ENCODE measurements at places on chromosomes 4 and X. TPM values are rescaled to one million over a fixed set of nuclear protein-coding genes. Genes with fewer than 3 reads are reported as not detected.

DNA sequence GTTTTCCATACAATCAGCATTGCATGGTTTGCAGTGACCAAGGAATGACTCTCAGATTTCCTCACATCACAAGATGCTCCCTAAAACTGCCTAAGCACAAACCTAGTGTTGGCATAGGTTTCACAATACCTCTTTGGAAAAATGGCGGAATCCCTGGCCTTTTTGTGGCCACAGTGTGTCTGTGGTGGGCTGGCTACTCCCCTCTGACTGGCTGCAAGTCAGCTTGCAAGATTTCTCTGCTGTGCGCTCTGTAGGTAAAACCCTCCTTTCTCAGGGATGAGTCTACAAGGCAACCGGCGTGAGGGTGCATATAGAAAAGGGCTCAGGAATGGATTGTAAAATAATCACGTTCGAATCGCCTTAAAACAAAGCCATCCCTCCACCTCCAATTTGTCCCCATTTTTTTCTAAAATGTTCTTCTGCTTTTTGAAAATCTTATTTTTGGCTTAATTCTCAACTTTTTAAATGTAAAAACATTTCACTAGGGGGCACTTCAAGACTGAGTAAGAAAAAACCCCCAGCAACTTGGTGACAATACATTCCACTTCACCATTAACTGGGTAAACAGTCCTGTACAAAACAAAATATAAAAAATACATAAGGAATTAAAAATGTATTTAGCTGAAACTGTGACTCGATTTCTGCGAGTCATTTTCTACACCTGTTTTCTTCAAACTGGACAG lies 235.6 kb downstream of the STIM2 start:
- no peak overlapping the region for H3K27ac ChIP-seq
- no peaks in the 10 kb centered on the region for H3K27me3 ChIP-seq
- no peaks in the 10 kb centered on the region for H3K4me1 ChIP-seq
- H3K36me3 ChIP-seq, result no peaks in the 10 kb centered on the region

GRCh38 chr4:153089742-153090141 lies 114.5 kb upstream of the TRIM2 start:
- H3K4me1 ChIP-seq, result peaks cover 3% of the 10 kb centered on the region
- H3K27me3 ChIP-seq, result no peaks in the 10 kb centered on the region
- DNase-seq, result no peak
- H3K27ac ChIP-seq, result no peak overlapping the region
- H3K36me3 ChIP-seq, result no peaks in the 10 kb centered on the region

DNA sequence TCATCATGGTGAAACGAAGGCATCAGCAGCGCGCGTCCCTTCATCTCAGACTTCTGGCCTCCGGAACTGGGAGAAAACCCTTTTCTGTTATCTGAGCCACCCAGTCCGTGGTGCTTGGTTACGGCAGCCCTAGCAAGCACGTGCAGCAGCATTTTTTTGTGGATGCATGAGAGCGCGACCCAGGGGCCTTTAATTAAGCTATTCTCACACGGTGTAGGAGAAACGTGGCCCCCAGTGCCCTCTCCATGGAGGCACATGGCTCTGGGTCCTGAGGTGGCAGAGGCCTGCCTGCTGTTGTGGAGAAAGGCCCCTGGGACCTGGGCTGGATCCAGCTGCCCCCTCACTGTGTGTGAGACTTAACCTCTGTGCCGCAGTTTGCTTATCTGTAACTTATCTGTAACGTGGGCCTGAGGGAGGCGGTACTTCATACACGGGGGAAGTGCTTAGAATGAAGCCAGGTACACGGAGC lies 9.5 kb downstream of the CLCN4 start:
- H3K27me3 ChIP-seq, result no peaks in the 10 kb centered on the region
- H3K27ac ChIP-seq, result no peak overlapping the region
- H3K36me3 ChIP-seq, result no peaks in the 10 kb centered on the region

GRCh38 chr4:16206848-16207247 lies 19.4 kb downstream of the TAPT1 start:
- no peak overlapping the region for H3K4me3 ChIP-seq
- H3K4me1 ChIP-seq, result peaks cover 10% of the 10 kb centered on the region
- no peaks in the 10 kb centered on the region for H3K36me3 ChIP-seq
- no peak for DNase-seq
- H3K27me3 ChIP-seq, result no peaks in the 10 kb centered on the region
- H3K27ac ChIP-seq, result no peak overlapping the region

DNA sequence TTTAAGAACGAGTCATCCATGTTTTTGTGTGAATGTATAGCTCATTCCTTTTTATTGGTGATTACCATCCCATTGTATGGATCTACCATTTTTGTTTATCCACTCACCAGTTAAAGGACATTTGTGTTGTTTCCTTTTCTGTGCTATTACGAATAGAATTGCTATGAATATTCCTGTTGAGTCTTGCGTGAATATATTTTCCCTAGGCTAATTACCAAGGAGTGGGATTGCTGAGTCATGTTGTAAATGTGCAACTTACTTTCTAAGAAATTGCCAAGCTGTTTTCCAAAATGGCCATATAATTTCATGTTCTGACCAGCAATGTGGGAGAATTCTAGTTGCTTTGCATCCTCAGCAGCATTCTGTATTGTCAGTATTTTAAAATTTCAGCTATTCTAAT lies 51.3 kb downstream of the YIPF6 start:
- no peak for DNase-seq
- H3K36me3 ChIP-seq, result no peaks in the 10 kb centered on the region
- no peak overlapping the region for H3K4me3 ChIP-seq
- H3K27ac ChIP-seq, result no peak overlapping the region

GRCh38 chr4:155603360-155603891 lies 63.2 kb upstream of the GUCY1A1 start:
- H3K27me3 ChIP-seq, result no peaks in the 10 kb centered on the region
- DNase-seq, result no peak
- H3K27ac ChIP-seq, result no peak overlapping the region
- no peaks in the 10 kb centered on the region for H3K4me1 ChIP-seq
- H3K36me3 ChIP-seq, result no peaks in the 10 kb centered on the region

DNA sequence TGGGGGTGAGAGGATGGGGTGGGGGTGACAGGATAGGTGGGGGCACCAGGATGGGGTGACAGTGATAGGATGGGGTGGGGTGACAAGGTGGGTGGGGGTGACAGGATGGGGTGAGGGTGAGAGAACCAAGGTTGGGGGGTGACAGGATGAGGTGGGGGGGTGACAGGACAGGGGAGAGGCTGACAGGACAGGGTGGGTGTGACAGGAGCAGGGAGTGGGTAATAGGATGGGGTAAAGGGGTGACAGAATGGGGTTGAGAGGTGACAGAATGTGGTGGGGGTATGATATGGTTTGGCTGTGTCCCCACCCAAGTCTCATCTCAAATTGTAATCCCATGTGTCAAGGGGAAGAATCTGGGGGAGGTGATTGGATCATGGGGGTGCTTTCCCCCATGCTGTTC lies 26.0 kb downstream of the RNF212 start:
- H3K4me3 ChIP-seq, result no peak overlapping the region
- H3K27ac ChIP-seq, result no peak overlapping the region
- H3K4me1 ChIP-seq, result peaks cover 7% of the 10 kb centered on the region
- DNase-seq, result peak; percentile 64
- H3K27me3 ChIP-seq, result no peaks in the 10 kb centered on the region
- no peaks in the 10 kb centered on the region for H3K36me3 ChIP-seq

GRCh38 chr4:11543706-11544105 lies 115.0 kb upstream of the HS3ST1 start:
- no peaks in the 10 kb centered on the region for H3K36me3 ChIP-seq
- no peaks in the 10 kb centered on the region for H3K27me3 ChIP-seq
- no peak overlapping the region for H3K27ac ChIP-seq
- H3K4me1 ChIP-seq, result no peaks in the 10 kb centered on the region

DNA sequence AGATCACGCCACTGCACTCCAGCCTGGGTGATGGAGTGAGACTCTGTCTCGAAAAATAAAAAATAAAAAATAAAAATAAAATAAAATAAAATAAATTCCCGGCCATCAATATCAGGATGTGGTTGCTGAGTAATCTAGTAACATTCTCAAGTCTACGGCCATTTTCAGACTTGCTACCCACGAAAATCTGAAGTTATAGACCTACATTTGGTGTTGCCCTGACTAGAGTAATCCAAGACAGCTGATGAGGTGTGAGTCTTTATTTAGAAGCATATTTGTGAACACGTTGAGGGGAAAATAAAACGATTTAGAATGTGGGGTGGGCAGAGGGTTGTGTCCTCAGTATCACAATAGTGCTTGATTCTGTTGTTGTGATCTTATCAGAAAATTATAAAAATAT lies 130.2 kb upstream of the MID1 start:
- no peak for DNase-seq
- no peaks in the 10 kb centered on the region for H3K27me3 ChIP-seq
- H3K4me1 ChIP-seq, result no peaks in the 10 kb centered on the region
- H3K36me3 ChIP-seq, result no peaks in the 10 kb centered on the region
- no peak overlapping the region for H3K4me3 ChIP-seq

Gene UTP3
- total RNA-seq, result 15.7 TPM

Gene RAB33A
- total RNA-seq, result 0.98 TPM

Gene RPA4
- 7.4 TPM for total RNA-seq

Gene ATP1B4
- 0.74 TPM for total RNA-seq

Gene XAGE1A
- not detected for total RNA-seq

Gene ZRSR2
- total RNA-seq, result 12.5 TPM

Gene DAPP1
- total RNA-seq, result 22.6 TPM
